ENCODE measurements at places on chromosomes 5 and 9. TPM values are rescaled to one million over a fixed set of nuclear protein-coding genes. Genes with fewer than 3 reads are reported as not detected.

NR5A1 gene
- not detected for total RNA-seq

MARCOL gene
- total RNA-seq: not detected

DNA sequence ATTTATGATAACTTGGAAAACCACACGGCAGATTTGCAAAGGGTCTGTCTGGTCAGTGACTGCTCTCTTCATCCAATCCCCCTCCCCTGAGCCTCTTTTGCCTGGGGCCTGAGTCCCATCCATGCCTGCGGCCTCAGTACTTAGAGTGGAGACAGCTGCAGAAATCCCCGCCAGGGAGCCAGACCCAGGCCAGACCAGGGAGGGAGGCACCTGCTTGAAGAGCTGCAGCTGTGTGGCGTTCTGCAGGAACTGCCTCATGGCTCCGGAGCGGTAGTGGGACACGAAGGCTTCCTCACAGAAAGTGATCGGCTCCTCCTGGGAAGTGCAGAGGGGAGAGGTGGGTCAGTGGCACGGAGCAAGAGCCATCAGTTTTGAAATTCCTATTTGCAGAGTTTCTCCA, 101.6 kb downstream of the CRB2 start:
- H3K27me3 ChIP-seq: no peaks in the 10 kb centered on the region
- peaks cover 7% of the 10 kb centered on the region for H3K36me3 ChIP-seq
- no peak overlapping the region for H3K27ac ChIP-seq
- DNase-seq: no peak
- H3K4me1 ChIP-seq: no peaks in the 10 kb centered on the region
- no peak overlapping the region for H3K4me3 ChIP-seq

GRCh38 chr9:132800038-132800648, 77.9 kb downstream of the AK8 start:
- peaks cover 17% of the 10 kb centered on the region for H3K4me1 ChIP-seq
- peak; percentile 84 for DNase-seq
- H3K36me3 ChIP-seq: no peaks in the 10 kb centered on the region
- H3K27me3 ChIP-seq: no peaks in the 10 kb centered on the region
- H3K27ac ChIP-seq: no peak overlapping the region
- no peak overlapping the region for H3K4me3 ChIP-seq

DNA sequence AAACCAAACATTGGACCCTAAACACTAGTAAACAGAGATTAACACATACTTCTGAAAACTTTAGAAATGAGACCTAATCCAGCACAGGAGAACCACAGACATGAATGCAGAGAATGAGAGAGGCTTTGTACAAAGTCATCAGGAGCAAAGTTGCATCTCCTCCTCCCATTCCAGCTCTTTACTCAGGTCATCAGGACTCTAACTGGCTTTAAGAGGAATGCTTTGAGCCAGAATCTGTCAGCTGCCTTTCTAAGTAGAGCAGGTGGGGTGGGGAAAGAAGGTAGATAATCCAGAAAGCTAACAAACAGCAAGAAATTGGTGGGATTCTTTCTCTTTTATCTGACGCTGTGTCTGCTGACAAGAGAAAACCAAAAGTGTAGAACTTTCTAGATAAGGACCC, 582.7 kb upstream of the DMAC1 start:
- H3K27ac ChIP-seq: no peak overlapping the region
- no peaks in the 10 kb centered on the region for H3K4me1 ChIP-seq
- H3K4me3 ChIP-seq: no peak overlapping the region
- no peaks in the 10 kb centered on the region for H3K27me3 ChIP-seq
- DNase-seq: no peak

RORB gene
- 3.4 TPM for total RNA-seq

DNA sequence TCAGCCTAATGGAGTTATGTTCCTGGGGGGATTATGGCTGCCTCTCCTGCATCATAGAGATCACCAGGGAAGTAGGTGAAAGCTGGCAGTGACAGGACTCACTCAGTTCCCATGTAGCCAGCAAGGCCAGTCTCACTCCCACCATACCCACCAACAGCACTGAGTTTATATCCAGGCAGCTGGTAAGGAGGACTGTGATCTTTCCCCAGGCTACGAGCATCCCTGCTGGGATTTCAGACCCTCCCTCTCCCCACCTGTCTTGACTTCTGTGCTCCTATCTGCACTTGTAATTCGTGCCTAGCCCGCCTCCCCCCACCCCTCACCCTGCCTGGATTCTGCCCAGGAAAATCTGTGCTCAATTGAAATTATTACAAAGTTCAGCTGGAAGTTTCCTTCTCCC, 499.1 kb upstream of the NUDT12 start:
- DNase-seq: no peak
- no peak overlapping the region for H3K27ac ChIP-seq
- H3K36me3 ChIP-seq: no peaks in the 10 kb centered on the region
- H3K4me1 ChIP-seq: no peaks in the 10 kb centered on the region

- H3K4me1 ChIP-seq: no peaks in the 10 kb centered on the region
- H3K4me3 ChIP-seq: no peak overlapping the region
- H3K27me3 ChIP-seq: no peaks in the 10 kb centered on the region
- no peak overlapping the region for H3K27ac ChIP-seq
- H3K36me3 ChIP-seq: no peaks in the 10 kb centered on the region
Measured at GRCh38 chr5:53726121-53726520, 165.7 kb downstream of the NDUFS4 start.

DNA sequence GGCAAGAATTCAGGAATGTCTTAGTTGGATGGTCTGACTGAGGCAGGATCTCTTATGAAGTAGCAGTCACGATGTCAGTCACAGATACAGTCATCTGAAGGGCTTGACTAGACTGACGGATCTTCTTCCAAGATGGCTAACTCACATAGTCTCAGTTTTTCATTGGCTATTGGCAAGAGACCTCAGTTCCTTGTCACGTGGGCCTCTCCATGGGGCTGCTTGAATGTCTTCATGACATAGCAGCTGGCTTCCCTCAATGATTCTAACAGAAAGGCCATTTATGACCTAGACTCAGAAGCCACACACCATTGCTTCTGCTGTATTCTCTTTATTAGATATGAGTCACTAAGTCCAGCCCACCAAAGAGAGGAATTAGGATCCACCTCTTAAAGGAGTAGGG, 4.7 kb downstream of the APC start:
- no peaks in the 10 kb centered on the region for H3K27me3 ChIP-seq
- no peak overlapping the region for H3K4me3 ChIP-seq
- DNase-seq: no peak
- H3K36me3 ChIP-seq: no peaks in the 10 kb centered on the region

DNA sequence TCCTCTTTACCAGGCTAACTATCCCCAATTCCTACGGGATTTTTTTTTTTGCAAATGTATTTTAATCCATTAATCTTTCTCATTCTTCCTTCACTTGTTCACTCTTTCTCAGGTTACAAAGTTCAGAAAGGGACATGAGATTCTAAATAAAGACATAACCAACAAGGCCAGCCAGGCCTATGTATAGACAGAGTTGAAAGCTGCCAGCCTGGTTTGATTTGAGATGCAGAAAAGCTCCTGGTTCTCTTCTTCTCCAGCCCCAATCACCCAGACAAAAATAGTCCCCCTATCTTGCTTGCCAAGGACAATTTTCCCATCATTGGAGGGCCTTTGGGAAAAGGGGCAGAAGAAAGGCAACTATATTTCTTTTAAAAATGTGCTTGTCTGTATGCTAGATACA, 398.8 kb downstream of the NFIB start:
- no peaks in the 10 kb centered on the region for H3K36me3 ChIP-seq
- H3K4me1 ChIP-seq: no peaks in the 10 kb centered on the region

ZNF608 gene
- 27.9 TPM for total RNA-seq

- H3K27me3 ChIP-seq: peaks cover 4% of the 10 kb centered on the region
- no peak for DNase-seq
- no peak overlapping the region for H3K27ac ChIP-seq
- H3K4me1 ChIP-seq: no peaks in the 10 kb centered on the region
- H3K4me3 ChIP-seq: no peak overlapping the region
Measured at GRCh38 chr9:135572233-135572632, 10.7 kb downstream of the PAEP start.

DNA sequence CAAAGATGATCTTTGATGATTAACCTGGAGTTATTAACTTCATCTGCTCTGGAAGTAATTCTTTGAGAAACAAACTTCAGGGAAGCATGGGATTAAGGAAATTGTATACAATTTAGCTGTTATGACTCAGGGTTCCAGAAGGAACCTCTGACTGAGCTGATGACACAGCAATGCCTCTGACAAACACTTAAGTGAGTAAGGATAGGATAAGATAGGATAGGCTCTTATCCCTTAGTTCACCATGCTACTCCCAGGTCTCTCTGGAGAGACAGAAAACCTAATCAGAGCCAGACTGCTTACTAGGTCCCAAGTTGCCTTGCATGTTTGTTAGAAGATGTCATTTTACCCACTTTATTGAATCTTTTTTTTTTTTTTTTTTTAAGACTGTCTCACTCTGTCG, 12.6 kb upstream of the TMEM38B start:
- H3K27ac ChIP-seq: no peak overlapping the region
- H3K4me3 ChIP-seq: no peak overlapping the region
- H3K4me1 ChIP-seq: no peaks in the 10 kb centered on the region

DNA sequence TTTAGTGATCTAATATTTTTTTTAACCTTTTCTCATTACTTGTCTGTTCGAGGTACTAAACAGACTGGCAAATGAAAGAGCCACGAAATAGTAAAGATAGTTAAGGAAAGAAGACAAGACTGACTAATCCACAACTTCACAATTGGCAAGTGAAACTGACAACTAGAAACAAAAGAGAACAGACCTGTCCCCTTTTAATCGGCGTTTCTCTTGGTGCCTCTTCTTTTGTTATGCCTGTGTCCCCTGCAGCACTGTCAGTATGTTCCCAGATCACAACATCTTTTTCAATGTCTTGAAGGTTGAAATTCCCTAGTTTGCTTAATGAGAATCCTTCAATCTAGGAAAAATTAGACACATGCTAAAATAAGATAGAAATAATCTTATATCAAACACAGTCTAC, 26.1 kb downstream of the TUT7 start:
- H3K27ac ChIP-seq: no peak overlapping the region
- no peaks in the 10 kb centered on the region for H3K4me1 ChIP-seq
- DNase-seq: no peak
- H3K4me3 ChIP-seq: no peak overlapping the region

- DNase-seq: no peak
- H3K27ac ChIP-seq: no peak overlapping the region
Measured at GRCh38 chr9:99998266-99998665, 91.8 kb downstream of the STX17 start.

GRCh38 chr9:21967702-21968101, 26.5 kb downstream of the CDKN2A start:
- no peak for DNase-seq
- H3K36me3 ChIP-seq: no peaks in the 10 kb centered on the region
- H3K27ac ChIP-seq: no peak overlapping the region
- H3K27me3 ChIP-seq: peaks cover 99% of the 10 kb centered on the region
- no peak overlapping the region for H3K4me3 ChIP-seq

DNA sequence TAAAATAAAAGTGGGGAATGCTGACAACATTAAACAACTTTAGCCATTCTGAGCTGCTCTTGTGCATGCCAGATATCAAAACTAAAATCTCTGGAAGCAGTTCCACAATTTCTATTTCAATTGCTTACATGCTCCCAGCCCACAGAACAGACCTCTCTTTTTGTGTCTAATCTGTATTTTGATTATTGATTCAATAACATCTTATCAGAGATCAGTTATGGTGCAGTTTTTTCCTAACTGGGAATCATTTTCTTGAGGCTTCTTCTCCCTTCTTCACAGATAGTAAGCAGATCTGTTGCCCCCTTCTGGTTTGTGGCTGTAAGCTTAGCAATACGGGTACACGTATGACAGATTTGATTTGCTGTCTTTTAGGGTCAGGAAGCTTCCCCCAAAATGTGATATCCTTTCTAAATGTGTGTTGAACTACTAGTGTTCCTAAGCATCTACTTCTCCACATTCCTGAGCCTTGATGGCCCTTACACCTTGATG, 39.4 kb downstream of the MRPS27 start:
- H3K36me3 ChIP-seq: no peaks in the 10 kb centered on the region
- no peak for DNase-seq
- peaks cover 27% of the 10 kb centered on the region for H3K4me1 ChIP-seq
- no peak overlapping the region for H3K27ac ChIP-seq

- no peaks in the 10 kb centered on the region for H3K36me3 ChIP-seq
- peak overlapping the region; percentile 49 for H3K27ac ChIP-seq
Measured at GRCh38 chr5:160507221-160507721, 85.6 kb downstream of the PTTG1 start.

SERINC5 gene
- total RNA-seq: 52.6 TPM

- H3K27me3 ChIP-seq: no peaks in the 10 kb centered on the region
- no peaks in the 10 kb centered on the region for H3K36me3 ChIP-seq
- DNase-seq: no peak
Measured at GRCh38 chr9:24939109-24939850, 393.6 kb upstream of the IZUMO3 start.

DNA sequence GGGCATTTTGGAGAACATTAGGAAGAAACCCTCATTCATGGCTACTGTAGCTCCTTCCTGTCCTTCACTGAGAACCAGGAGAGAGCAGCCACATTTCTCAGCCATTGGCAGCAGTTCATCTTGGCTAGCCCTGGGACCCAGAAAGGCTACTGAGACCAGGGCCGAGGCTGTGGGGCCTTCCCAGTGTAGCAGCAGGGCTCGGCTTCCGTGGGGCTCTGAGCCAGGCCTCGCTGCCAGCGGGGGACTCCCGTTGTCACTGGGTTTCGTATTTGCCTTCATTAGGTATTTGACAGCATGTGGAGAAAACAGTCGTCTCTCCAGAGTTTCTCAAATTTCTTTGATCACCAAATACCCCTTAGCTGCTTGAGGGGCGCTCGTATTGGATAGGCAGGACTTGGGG, 37.3 kb upstream of the PRDM12 start:
- no peaks in the 10 kb centered on the region for H3K27me3 ChIP-seq
- H3K4me1 ChIP-seq: no peaks in the 10 kb centered on the region
- peaks cover 96% of the 10 kb centered on the region for H3K36me3 ChIP-seq
- no peak overlapping the region for H3K27ac ChIP-seq
- no peak for DNase-seq
- no peak overlapping the region for H3K4me3 ChIP-seq

- H3K27ac ChIP-seq: no peak overlapping the region
- no peak for DNase-seq
- H3K4me1 ChIP-seq: no peaks in the 10 kb centered on the region
- H3K4me3 ChIP-seq: no peak overlapping the region
- H3K27me3 ChIP-seq: no peaks in the 10 kb centered on the region
Measured at GRCh38 chr5:41291323-41291722, 78.0 kb upstream of the C6 start.

- no peaks in the 10 kb centered on the region for H3K27me3 ChIP-seq
- H3K4me1 ChIP-seq: peaks cover 7% of the 10 kb centered on the region
- H3K36me3 ChIP-seq: no peaks in the 10 kb centered on the region
- H3K4me3 ChIP-seq: no peak overlapping the region
Measured at GRCh38 chr9:31389075-31389474, 995.4 kb upstream of the ACO1 start.

Data from lower lobe of right lung (tissue), 2 donors.